CD14-positive monocyte (primary cell): ENCODE measurements at places on chromosomes 12 and 14.

GRCh38 chr12:69023840-69024239 lies 90.9 kb upstream of the CPM start:
- no peak for DNase-seq

DNA sequence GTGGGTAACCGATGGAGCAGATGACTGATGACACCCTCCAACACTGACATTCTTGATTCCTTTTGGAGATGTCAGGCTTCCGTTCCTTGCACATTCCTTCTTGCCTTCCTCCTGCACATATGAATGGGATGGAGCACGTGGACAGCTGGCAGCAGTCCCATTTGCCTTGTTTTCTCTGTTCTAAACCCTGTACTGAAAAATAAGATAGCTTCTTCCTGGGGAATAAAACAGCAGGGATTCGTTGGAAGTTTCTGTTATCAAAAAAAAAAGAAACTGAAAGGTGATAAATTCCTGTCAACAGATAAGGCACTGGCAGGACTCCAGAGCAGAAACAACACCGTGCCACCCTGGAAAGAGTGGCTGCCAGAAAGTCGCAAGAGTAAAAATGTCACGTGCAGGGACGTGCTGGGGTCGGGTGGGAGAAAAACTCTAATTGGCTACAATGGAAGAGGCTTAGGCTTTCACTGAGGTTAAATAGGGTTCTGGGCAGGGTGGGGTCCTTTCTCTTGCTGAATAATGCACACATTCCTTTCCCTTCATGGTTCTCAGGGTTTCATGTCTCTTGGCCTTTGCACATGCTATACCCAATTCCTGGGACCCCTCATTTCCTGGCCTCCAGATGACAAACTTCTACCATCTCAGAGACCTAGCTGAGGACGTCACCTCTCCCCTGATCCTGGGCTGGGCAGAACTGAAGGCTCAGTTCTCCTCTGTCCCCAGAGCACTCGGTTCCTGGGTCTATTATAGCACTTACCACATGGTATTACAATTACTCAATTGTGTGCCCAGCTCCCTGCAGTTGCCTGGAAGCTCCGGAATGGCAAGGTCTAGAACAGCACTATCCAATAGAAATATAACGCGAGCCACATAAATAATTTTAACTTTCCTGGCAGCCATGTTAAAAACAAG lies 7.0 kb upstream of the NUAK1 start:
- DNase-seq, result no peak

DNA sequence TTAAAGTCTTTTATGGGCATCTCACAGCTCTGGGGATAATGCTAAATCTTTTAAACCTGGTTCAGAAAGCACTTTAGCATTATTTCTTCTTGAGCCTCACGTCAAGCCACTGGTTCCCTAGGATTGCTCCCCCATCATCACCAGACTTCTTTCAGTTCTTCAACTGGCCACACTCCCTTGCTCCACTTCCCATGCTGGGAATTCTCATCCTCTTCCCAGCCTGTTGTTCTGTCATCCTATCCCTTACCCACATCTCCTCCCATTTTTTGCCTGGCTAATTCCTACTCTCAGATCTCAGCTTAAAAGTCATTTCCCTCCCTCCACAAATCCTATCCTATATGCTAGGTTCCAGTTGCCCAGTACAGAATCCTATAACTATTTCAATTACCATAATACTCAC lies 14.4 kb downstream of the FERMT2 start:
- DNase-seq, result no peak

GRCh38 chr14:99315197-99315596 lies 43.2 kb upstream of the BCL11B start:
- no peak for DNase-seq

DNA sequence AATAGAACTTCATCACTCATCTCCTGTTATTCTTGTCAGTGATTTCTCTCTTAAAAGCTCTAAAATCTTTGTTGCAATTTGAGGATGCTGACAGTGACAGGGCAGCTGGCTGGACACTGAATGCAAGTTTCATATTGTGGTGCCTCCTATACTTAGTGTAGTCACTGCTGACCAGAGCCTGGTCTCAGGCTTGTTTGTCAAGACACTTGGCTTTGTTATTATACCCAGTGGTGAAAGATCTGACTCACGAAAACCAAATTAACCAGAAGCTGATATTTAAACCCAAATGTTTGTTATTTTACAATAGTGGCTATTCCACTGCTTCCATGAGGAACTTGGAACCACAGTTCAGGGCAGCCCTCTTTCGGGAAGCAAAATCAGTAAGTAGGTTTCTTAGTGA lies 42.8 kb downstream of the RPGRIP1 start:
- no peak for DNase-seq
